ENCODE measurements at places on chromosomes 3 and 15. TPM values are rescaled to one million over a fixed set of nuclear protein-coding genes. Genes with fewer than 3 reads are reported as not detected.

CLEC3B gene
- total RNA-seq: not detected

MKRN2OS gene
- not detected for total RNA-seq

DNAH12 gene
- total RNA-seq: not detected

SH3BP5 gene
- total RNA-seq: 31.3 TPM

CELSR3 gene
- total RNA-seq: 8.4 TPM

ATP13A5 gene
- not detected for total RNA-seq

AP3B2 gene
- total RNA-seq: 0.13 TPM

ARHGAP31 gene
- total RNA-seq: 4.0 TPM

CALML4 gene
- 32.5 TPM for total RNA-seq

All from OCI-LY7 (cell line).